SJSA1 (cell line): ENCODE measurements at places on chromosomes 12 and 14. TPM values are rescaled to one million over a fixed set of nuclear protein-coding genes. Genes with fewer than 3 reads are reported as not detected.

- peak; percentile 31 for DNase-seq
- no peaks in the 10 kb centered on the region for H3K36me3 ChIP-seq
- H3K27ac ChIP-seq = no peak overlapping the region
- no peaks in the 10 kb centered on the region for H3K4me1 ChIP-seq
- H3K27me3 ChIP-seq = no peaks in the 10 kb centered on the region
- no peak overlapping the region for H3K4me3 ChIP-seq
These were observed 473.0 kb downstream of the DPF3 start for GRCh38 chr14:72420749-72421474.

GRCh38 chr12:27185234-27186021 lies 58.7 kb upstream of the STK38L start:
- H3K36me3 ChIP-seq = no peaks in the 10 kb centered on the region
- no peak for DNase-seq
- no peak overlapping the region for H3K27ac ChIP-seq
- no peak overlapping the region for H3K4me3 ChIP-seq
- no peaks in the 10 kb centered on the region for H3K27me3 ChIP-seq

- no peaks in the 10 kb centered on the region for H3K36me3 ChIP-seq
- no peaks in the 10 kb centered on the region for H3K4me1 ChIP-seq
- DNase-seq = no peak
- H3K27me3 ChIP-seq = no peaks in the 10 kb centered on the region
These were observed 36.2 kb upstream of the SGPP1 start for GRCh38 chr14:63764103-63764502.

GRCh38 chr14:70144046-70144445 lies 44.7 kb downstream of the SLC8A3 start:
- H3K4me1 ChIP-seq = no peaks in the 10 kb centered on the region
- H3K27ac ChIP-seq = no peak overlapping the region
- no peak overlapping the region for H3K4me3 ChIP-seq
- H3K27me3 ChIP-seq = no peaks in the 10 kb centered on the region

Gene LBHD2
- 0.82 TPM in 1 of 2 replicates, not detected in the other for total RNA-seq
